Adrenal gland (tissue), 19 donors: ENCODE measurements at places on chromosomes 5 and 9. TPM values are rescaled to one million over a fixed set of nuclear protein-coding genes. Genes with fewer than 3 reads are reported as not detected.

DNA sequence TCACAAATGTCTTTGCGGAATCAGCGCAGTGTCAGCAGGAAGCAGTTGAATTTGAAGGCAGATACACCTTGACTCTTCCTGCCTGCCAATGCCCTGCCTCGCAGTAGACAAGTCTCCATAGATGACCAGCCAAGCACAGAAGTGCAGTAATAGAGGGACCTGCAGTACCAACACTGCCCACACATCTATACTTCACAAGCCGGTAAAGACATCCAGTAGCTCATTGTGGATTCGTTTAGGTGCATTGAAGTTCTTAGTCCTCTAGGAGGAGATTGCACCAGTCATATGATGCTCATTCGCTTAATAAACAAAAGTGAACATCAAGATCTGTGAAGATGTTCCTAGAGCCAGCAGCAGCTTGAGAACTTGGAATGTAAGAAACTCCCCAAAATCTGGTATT is 7.1 kb upstream of the IFNA2 start:
- H3K36me3 ChIP-seq = no peaks in the 10 kb centered on the region
- H3K4me1 ChIP-seq = peaks cover 9% of the 10 kb centered on the region
- no peak for DNase-seq
- no peak overlapping the region for H3K4me3 ChIP-seq
- H3K27me3 ChIP-seq = peaks cover 35% of the 10 kb centered on the region

- peak overlapping the region; percentile 79 for H3K27ac ChIP-seq
- DNase-seq = no peak
- H3K4me1 ChIP-seq = peaks cover 13% of the 10 kb centered on the region
- H3K27me3 ChIP-seq = no peaks in the 10 kb centered on the region
- peak overlapping the region; percentile 12 for H3K4me3 ChIP-seq
Measured at GRCh38 chr9:68974431-68974830, 39.5 kb downstream of the PRKACG start.

DNA sequence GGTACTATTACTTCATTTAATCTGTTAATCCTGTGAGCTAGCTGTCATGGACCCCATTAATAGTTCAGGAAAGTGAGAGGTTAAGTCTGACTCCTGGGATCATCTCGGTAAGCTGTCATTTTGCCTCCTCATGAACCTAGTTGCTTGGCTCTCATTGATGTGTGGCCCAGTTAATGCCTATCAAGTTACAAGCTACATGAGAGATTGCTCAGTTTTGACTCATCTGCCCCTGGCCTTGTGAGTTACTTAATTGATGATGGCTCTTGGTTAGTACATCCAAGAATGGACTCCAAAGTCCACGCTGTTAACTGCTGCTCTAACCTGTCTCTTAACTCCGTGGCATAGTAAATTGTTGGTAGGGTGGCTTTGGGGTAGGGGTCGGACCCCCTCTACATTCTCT is 23.9 kb downstream of the LARP1 start:
- H3K27ac ChIP-seq = peak overlapping the region; percentile 26
- peaks cover 77% of the 10 kb centered on the region for H3K4me1 ChIP-seq
- peak; percentile 73 for DNase-seq
- no peaks in the 10 kb centered on the region for H3K27me3 ChIP-seq
- no peaks in the 10 kb centered on the region for H3K36me3 ChIP-seq

GRCh38 chr5:161274951-161275350 is 271.6 kb downstream of the GABRB2 start:
- no peaks in the 10 kb centered on the region for H3K4me1 ChIP-seq
- no peak for DNase-seq
- no peak overlapping the region for H3K27ac ChIP-seq
- H3K4me3 ChIP-seq = no peak overlapping the region

GRCh38 chr5:65790371-65791163 is 68.6 kb downstream of the NLN start:
- no peaks in the 10 kb centered on the region for H3K4me1 ChIP-seq
- no peak overlapping the region for H3K27ac ChIP-seq
- no peaks in the 10 kb centered on the region for H3K36me3 ChIP-seq
- no peak for DNase-seq
- no peak overlapping the region for H3K4me3 ChIP-seq

GRCh38 chr5:6466975-6467567 is 18.4 kb downstream of the UBE2QL1 start:
- H3K4me3 ChIP-seq = no peak overlapping the region
- no peaks in the 10 kb centered on the region for H3K36me3 ChIP-seq
- no peaks in the 10 kb centered on the region for H3K4me1 ChIP-seq
- no peak for DNase-seq
- H3K27me3 ChIP-seq = no peaks in the 10 kb centered on the region
- no peak overlapping the region for H3K27ac ChIP-seq

GRCh38 chr5:41827792-41828191 is 42.4 kb downstream of the OXCT1 start:
- no peak overlapping the region for H3K4me3 ChIP-seq
- H3K27me3 ChIP-seq = no peaks in the 10 kb centered on the region
- H3K27ac ChIP-seq = no peak overlapping the region
- no peaks in the 10 kb centered on the region for H3K4me1 ChIP-seq
- no peak for DNase-seq

GRCh38 chr5:124519396-124519795 is 227.0 kb downstream of the ZNF608 start:
- H3K27me3 ChIP-seq = no peaks in the 10 kb centered on the region
- DNase-seq = peak; percentile 69
- H3K4me1 ChIP-seq = no peaks in the 10 kb centered on the region

- DNase-seq = no peak
- H3K36me3 ChIP-seq = no peaks in the 10 kb centered on the region
- H3K27me3 ChIP-seq = no peaks in the 10 kb centered on the region
- H3K4me1 ChIP-seq = no peaks in the 10 kb centered on the region
- no peak overlapping the region for H3K4me3 ChIP-seq
- no peak overlapping the region for H3K27ac ChIP-seq
Measured at GRCh38 chr5:60538426-60538825, 161.5 kb downstream of the DEPDC1B start.

GRCh38 chr5:643811-644271 is 31.7 kb downstream of the CEP72 start:
- no peak overlapping the region for H3K4me3 ChIP-seq
- no peaks in the 10 kb centered on the region for H3K36me3 ChIP-seq
- no peak for DNase-seq
- H3K4me1 ChIP-seq = no peaks in the 10 kb centered on the region

GRCh38 chr5:110625376-110625999 is 101.0 kb downstream of the TMEM232 start:
- H3K4me1 ChIP-seq = peaks cover 9% of the 10 kb centered on the region
- H3K27me3 ChIP-seq = no peaks in the 10 kb centered on the region
- no peak overlapping the region for H3K4me3 ChIP-seq
- H3K27ac ChIP-seq = no peak overlapping the region
- DNase-seq = no peak

GRCh38 chr9:135186248-135187164 is 99.0 kb downstream of the OLFM1 start:
- H3K36me3 ChIP-seq = no peaks in the 10 kb centered on the region
- DNase-seq = peak; percentile 77
- no peaks in the 10 kb centered on the region for H3K27me3 ChIP-seq
- no peaks in the 10 kb centered on the region for H3K4me1 ChIP-seq
- H3K27ac ChIP-seq = no peak overlapping the region
- no peak overlapping the region for H3K4me3 ChIP-seq

GRCh38 chr5:43290726-43291125 is 22.5 kb downstream of the HMGCS1 start:
- H3K36me3 ChIP-seq = peaks cover 48% of the 10 kb centered on the region
- no peak for DNase-seq
- no peak overlapping the region for H3K27ac ChIP-seq
- no peak overlapping the region for H3K4me3 ChIP-seq
- no peaks in the 10 kb centered on the region for H3K27me3 ChIP-seq

DNA sequence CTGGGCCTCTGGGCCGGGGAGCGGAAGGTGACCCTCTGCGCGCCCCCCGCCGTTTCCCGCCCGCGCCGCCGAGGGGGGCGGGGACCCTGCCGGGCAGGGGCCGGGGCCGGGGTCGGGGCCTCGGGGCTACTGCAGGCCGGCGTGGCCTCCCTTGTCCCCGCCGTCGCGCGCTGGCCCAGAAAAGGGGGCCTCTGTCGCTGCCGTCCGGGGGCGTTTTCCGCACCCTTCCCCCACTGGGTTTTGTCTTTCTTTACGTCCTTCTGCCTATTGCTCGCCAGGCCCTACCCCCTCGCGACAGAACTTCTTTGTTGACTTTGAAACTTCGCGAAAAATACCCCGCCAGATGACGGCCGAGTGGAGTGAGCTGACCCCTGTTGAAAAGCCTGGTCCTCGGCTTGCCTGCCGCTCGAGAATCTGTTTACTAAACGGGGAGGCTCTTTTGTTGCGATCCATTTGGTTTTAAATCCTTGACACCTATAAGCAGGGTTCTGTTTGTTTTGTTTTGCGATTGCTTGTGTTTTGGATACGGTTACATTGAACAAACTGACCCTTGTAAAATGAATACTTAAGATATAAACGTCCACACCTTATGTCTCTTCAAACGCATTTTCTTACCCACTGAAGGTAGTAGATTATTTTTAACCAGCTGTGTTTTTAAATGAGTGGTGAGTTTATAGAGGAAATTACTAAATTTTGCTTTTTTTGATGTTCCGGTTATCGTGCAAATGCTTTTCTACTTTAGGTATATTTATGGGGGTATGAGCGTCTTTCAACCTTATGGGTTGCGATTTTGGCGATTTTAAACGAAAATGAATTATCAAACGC is 765 bp downstream of the MARCHF6 start:
- no peaks in the 10 kb centered on the region for H3K36me3 ChIP-seq
- peaks cover 7% of the 10 kb centered on the region for H3K4me1 ChIP-seq
- peak; percentile 56 for DNase-seq
- peak overlapping the region; percentile 97 for H3K27ac ChIP-seq
- no peaks in the 10 kb centered on the region for H3K27me3 ChIP-seq
- H3K4me3 ChIP-seq = peak overlapping the region; percentile 90

DNA sequence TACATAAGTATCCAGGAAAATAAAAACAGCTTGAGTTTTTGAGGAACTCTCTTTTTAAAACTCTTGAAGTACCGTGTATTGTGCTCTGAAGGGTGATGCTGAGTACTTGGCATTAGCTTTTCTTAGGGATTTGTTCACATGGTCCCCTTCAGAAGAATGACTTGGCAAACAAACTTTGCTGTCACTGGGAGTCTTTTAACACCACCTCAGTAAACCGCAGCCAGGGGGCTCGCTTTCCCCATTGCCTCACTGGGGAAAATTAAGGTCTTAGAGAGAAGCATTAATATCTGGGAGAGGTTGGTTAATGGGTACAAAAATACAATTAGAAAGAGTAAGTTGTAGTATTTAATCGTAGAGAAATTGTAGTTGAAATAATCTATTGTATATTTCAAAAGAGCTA is 105.9 kb upstream of the DAP start:
- no peaks in the 10 kb centered on the region for H3K27me3 ChIP-seq
- H3K36me3 ChIP-seq = no peaks in the 10 kb centered on the region
- H3K4me1 ChIP-seq = no peaks in the 10 kb centered on the region
- no peak overlapping the region for H3K27ac ChIP-seq
- DNase-seq = no peak
- no peak overlapping the region for H3K4me3 ChIP-seq

GRCh38 chr5:104731331-104731730 is 1168.7 kb upstream of the NUDT12 start:
- H3K4me1 ChIP-seq = no peaks in the 10 kb centered on the region
- H3K27ac ChIP-seq = no peak overlapping the region
- H3K4me3 ChIP-seq = no peak overlapping the region
- H3K36me3 ChIP-seq = no peaks in the 10 kb centered on the region

DNA sequence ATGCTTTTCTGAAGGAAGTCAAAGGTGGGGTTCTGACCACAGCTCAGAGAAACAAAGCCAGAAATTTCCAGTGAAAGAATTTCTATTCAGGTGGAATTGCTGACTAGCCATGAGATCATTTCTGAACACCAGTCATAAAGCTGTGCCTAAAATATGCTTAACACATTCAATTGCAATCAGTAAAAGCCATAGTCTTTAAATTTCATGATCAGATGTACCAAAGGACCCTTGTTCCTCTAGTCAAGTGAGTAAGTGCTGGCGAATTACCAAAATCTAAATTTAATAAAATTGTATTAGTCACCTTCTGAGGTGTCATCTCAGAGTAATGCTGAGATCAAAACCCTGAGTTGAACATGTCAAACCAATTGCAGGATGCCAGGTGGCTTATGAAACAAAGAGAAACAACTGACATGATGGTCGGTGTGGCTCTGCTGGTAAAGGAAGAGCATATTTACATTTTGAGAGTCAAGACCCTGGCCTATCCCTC is 334.2 kb upstream of the CCNH start:
- H3K4me1 ChIP-seq = no peaks in the 10 kb centered on the region
- no peak overlapping the region for H3K4me3 ChIP-seq
- no peaks in the 10 kb centered on the region for H3K27me3 ChIP-seq
- no peaks in the 10 kb centered on the region for H3K36me3 ChIP-seq

DNA sequence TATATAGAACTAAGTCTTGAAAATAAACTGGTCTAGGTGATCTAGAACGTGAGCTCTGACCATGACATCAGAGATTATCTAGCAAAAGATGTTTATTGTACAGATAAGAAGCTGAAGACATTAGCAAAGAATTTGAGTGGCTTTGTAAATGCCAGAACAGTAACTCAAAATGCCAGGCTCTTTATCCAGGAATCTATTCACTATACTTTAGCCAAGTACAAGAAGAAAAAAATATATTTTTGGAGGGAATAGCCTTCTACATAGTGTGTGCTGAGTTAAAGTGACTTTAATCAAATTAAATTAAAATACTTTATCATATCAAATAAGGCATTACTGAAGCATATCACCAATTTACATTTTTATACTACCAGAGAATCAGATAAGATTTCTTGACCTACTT is 132.6 kb upstream of the ITGA1 start:
- no peak for DNase-seq
- H3K36me3 ChIP-seq = no peaks in the 10 kb centered on the region
- H3K4me3 ChIP-seq = no peak overlapping the region
- no peaks in the 10 kb centered on the region for H3K27me3 ChIP-seq

DNA sequence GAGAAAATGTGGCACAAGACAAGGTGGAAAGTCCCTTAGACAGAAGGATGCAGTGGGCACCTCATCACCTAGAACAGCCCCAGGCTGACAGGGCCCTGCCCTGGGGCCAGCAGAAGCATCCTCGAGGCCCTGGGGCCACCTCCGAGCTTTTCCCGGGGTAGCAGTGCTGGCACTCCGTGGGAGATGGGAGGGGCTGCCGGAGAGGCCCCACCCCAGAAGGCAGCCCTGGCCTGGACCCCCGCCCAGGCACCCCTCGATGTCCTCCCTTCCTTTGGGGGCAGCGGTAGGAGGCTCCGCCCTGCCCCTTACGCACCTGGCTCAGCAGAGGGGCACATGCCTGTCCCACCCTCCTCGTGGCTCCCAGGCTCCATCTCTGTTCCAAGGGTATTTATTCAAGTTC is 17.7 kb upstream of the NSMF start:
- no peaks in the 10 kb centered on the region for H3K36me3 ChIP-seq
- no peak for DNase-seq
- H3K27me3 ChIP-seq = no peaks in the 10 kb centered on the region
- no peak overlapping the region for H3K27ac ChIP-seq
- no peak overlapping the region for H3K4me3 ChIP-seq

Gene DIAPH1
- total RNA-seq = 17.8 TPM

Gene PAPPA
- 5.1 TPM for total RNA-seq

Gene SLC36A3
- not detected for total RNA-seq

Gene PHF24
- total RNA-seq = 0.21 TPM

Gene KYAT1
- 7.7 TPM for total RNA-seq

Gene CYFIP2
- 73.6 TPM for total RNA-seq
